Right atrium auricular region (tissue), 2 donors: ENCODE measurements at places on chromosomes 3 and 15. TPM values are rescaled to one million over a fixed set of nuclear protein-coding genes. Genes with fewer than 3 reads are reported as not detected.
A peak's percentile ranks its signal among the peaks of the same experiment; 100 is the strongest.

FSIP1 gene
- total RNA-seq = 0.24 TPM

SUSD5 gene
- 1.7 TPM for total RNA-seq

COMMD4 gene
- 52.4 TPM for total RNA-seq

TMC3 gene
- total RNA-seq = not detected

RNU6-1 gene
- not detected for total RNA-seq

FOXL2NB gene
- total RNA-seq = not detected

GP5 gene
- total RNA-seq = 0.08 TPM

GRCh38 chr15:31308185-31308639 lies 18.4 kb upstream of the KLF13 start:
- H3K27ac ChIP-seq = no peak overlapping the region
- H3K36me3 ChIP-seq = no peaks in the 10 kb centered on the region
- H3K4me1 ChIP-seq = peaks cover 35% of the 10 kb centered on the region
- peak; percentile 46 for DNase-seq

DNA sequence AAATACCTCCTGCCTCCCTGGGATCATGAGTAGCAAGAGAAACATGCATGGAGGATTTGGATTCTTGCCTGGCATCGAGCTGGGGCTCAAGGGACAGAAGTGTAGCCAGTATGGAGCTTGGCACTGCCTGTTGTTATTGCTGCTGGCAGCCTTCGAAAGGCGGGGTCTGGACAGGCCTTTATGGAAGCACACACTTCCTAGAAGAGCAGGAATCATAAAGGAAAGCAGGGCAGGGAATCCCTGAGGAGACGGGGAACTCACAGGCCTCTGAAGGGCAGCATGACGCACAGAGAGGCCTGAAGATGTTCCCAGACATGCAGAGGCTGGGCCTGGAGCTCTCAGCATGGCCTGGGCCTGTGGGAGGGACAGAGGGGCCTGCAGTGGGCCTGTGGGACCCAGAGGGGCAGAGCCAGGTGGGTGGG lies 18.6 kb upstream of the SLC41A3 start:
- no peaks in the 10 kb centered on the region for H3K27me3 ChIP-seq
- H3K36me3 ChIP-seq = no peaks in the 10 kb centered on the region
- peak overlapping the region; percentile 46 for H3K27ac ChIP-seq
- H3K4me3 ChIP-seq = no peak overlapping the region
- H3K4me1 ChIP-seq = no peaks in the 10 kb centered on the region

DNA sequence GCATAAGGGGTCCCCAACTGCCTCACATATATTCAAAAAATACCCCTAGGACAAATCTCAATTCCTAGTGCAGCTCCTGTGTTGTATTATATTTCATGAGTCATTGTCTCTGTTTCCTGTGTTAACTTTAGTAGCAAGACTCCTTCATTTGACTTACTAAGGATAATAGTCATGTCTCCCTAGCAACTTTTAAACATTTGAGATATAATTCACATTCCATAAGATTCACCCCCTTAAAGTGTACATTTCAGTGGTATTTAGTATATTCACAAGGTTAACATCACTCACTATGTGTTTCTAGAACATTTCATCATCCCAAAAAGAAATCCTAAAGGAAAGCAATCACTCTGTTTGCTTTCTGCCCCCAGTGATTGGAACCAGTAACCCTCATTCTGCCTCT lies 121.3 kb upstream of the WNT7A start:
- H3K4me1 ChIP-seq = no peaks in the 10 kb centered on the region
- H3K4me3 ChIP-seq = no peak overlapping the region
- no peak for DNase-seq

- H3K27ac ChIP-seq = peak overlapping the region; percentile 80
- no peak overlapping the region for H3K4me3 ChIP-seq
- H3K4me1 ChIP-seq = no peaks in the 10 kb centered on the region
- H3K27me3 ChIP-seq = no peaks in the 10 kb centered on the region
- H3K36me3 ChIP-seq = no peaks in the 10 kb centered on the region
These were observed 1050.5 kb downstream of the ROBO2 start for GRCh38 chr3:78090382-78090781.

- H3K4me3 ChIP-seq = no peak overlapping the region
- no peak overlapping the region for H3K27ac ChIP-seq
- H3K4me1 ChIP-seq = no peaks in the 10 kb centered on the region
- DNase-seq = no peak
These were observed 27.6 kb downstream of the ABHD5 start for GRCh38 chr3:43718296-43718695.

- H3K4me3 ChIP-seq = no peak overlapping the region
- no peak for DNase-seq
- no peak overlapping the region for H3K27ac ChIP-seq
- H3K4me1 ChIP-seq = no peaks in the 10 kb centered on the region
- no peaks in the 10 kb centered on the region for H3K27me3 ChIP-seq
These were observed 129.2 kb upstream of the LRIG1 start for GRCh38 chr3:66629982-66630368.

GRCh38 chr3:193194371-193194770 lies 46.7 kb upstream of the PLAAT1 start:
- no peaks in the 10 kb centered on the region for H3K4me1 ChIP-seq
- H3K27me3 ChIP-seq = no peaks in the 10 kb centered on the region
